Left ventricle myocardium superior (tissue), 1 donor: ENCODE measurements at places on chromosomes 5 and 9.
A peak's percentile ranks its signal among the peaks of the same experiment; 100 is the strongest.

- no peak for DNase-seq
Observed at GRCh38 chr9:77562019-77562748, 85.9 kb downstream of the GNA14 start.

GRCh38 chr5:10964806-10965205, 203.8 kb upstream of the DAP start:
- DNase-seq, result no peak

- no peak for DNase-seq
Observed at GRCh38 chr9:83419961-83420360, 118.2 kb downstream of the FRMD3 start.

GRCh38 chr5:95794070-95794516, 28.4 kb downstream of the GLRX start:
- DNase-seq, result no peak

GRCh38 chr5:95244479-95244878, 40.4 kb downstream of the MCTP1 start:
- no peak for DNase-seq

DNA sequence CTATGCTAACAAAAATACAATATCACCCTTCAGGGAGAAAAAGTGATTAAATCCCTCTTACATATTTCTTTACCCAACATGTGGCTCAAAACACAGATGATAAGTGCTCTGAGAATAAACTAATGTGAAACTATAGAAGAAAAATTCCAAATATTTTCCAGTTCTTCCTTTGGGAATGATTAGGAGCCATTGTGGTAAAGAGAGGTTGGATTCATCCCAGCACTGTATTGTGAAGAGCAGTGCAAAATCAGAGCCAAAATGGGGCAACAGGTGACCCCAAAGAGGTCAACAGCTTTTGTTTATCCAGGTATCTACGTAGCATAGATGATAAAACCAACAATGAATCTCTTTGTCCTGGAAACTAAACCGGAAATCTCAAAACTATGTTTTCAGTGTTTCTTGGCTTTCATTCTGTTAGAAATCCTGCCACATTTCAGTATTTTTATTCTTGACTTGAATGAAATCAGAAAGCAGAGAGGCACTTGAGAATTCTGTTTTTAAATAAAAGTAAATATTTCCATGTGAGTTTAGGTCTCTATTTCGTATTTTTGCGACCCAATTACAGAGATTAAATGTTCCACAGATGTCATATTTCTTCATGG, 120.4 kb upstream of the FST start:
- DNase-seq, result no peak

- DNase-seq, result peak; percentile 78
Observed at GRCh38 chr5:1380011-1380817, 35.3 kb upstream of the CLPTM1L start.
